ENCODE measurements at places on chromosomes 6 and 20.

DNA sequence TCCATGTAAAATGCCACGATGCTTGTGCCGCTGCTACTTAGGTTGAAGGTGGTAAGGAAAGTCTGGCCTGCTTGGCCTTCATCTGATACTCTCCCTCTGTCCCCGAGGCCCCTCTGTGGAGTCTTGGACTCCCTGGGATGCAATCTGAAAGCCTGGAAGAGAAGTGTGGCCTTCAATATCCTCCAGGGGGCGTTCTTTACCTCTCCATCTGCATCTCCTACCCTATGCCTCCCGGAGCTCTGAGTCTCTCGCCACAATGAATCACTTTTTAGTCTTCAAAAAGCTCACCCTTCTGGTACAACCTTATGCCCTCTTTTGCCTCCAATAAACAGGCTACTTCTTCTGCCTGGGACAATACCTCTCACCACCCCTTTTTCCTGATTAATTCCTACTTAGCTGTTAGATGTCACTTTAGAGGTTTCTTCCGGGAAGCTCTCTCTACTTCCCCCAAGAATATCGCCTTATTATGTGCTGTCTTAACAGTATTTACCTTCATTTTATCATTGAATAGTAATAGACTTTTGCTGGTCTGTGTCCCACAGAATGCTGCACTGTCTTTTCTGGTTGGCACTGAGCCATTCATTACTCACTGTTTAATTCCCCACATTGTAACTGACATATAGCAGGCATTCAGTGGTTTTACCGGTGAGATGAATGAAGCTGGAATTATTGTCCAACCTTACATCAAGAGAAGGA, 13.9 kb upstream of the ATG5 start:
- no peak for DNase-seq

- no peak for DNase-seq
Measured at GRCh38 chr6:53604623-53605190, 59.8 kb upstream of the GCLC start.

DNA sequence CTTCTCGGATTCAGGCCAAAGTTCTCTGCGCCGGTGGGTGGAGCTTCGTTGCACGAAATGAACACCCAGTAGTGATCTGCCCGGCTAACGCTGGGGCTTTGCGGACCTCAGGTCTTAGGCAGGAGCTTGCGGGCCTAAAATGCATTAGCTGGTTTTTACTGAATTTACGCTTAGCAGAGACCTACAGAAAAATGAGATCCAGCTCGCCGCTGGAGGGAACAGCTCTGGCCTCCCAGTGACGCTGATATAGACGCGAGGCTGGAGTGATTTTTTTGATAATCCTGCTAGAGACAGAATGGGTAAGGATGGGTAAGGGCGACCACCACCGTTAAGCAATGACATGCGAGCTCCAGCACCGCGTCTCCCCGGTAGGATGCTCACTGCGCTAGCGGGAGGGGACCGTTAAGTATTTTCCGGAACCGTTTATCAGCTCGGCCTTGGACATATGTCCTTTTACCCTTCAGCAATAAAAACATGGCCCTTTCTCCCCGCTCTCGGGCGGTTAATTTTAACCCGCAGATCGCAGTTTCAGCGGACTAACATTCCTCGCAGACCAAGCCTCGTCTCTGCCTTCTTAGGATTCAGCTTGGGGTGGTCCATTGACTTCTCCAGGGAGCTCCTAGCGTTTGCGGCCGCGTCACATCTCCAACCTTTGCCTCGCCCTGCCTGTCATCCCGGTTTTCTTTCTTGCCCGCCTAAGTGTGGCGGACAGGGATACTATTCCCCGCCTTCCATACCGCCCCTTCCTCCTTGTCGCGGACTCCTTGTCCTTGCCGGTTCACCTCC, 109.3 kb downstream of the GPX5 start:
- no peak for DNase-seq

DNA sequence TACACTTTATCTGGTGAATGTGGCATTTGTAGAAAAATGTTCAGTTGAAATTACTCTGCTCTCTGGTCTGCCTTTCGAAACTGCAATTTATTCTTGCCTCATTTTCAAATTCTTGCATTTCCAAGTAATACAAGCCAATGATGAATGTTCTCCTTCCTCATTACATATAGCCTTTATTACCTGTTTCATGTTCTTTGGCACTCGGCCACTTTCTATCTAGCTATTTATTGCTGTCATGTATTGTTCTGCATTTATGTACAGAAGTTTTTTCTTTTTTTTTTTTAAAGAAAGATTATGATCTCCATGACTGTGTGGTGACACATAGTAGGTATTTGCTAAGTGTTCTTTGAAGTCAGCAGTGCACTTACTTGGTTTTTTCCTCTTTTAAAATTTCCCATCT, 261.4 kb downstream of the ZFAND3 start:
- no peak for DNase-seq

GRCh38 chr6:106557837-106558236, 71.5 kb downstream of the RTN4IP1 start:
- no peak for DNase-seq

DNA sequence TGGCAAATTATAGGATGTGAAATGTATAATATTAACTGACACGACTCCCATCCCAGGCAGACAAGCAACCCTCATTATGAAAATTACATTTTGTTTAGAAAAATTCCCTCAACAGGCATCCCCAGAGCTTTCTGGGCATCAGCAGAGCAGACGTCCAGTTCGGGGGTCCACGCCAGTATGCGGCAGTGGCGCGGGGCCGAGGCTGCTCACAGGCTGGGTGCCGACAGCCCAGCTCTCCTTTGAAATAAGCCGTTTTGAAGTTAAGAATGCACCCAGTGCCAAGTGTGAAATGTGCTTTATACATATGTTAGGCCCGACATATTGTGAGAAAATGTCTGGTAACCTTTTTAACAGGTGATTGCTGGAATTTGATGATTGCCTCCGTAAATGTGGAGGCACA, 50.4 kb downstream of the RPP40 start:
- no peak for DNase-seq

DNA sequence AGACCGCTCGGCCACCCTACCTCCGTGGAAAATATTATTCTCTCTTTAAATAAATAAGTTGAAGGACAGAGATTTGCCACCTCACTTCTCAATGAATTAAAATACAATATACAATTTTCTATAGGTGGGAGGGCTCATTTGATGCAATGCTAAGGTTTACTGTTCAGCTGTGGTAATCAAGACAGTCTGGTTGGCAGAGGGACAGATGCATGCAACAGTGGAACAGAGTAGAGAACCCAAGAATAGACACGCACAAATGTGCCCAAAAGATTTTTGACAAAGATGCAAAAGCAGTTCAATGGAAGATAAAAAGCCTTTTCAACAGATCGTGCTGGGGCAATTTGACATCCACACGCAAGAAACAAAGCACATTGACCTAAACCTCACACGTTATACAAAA, 145.2 kb downstream of the CEBPB start:
- DNase-seq = no peak

- no peak for DNase-seq
Measured at GRCh38 chr6:6659600-6660327, 71.2 kb downstream of the LY86 start.

DNA sequence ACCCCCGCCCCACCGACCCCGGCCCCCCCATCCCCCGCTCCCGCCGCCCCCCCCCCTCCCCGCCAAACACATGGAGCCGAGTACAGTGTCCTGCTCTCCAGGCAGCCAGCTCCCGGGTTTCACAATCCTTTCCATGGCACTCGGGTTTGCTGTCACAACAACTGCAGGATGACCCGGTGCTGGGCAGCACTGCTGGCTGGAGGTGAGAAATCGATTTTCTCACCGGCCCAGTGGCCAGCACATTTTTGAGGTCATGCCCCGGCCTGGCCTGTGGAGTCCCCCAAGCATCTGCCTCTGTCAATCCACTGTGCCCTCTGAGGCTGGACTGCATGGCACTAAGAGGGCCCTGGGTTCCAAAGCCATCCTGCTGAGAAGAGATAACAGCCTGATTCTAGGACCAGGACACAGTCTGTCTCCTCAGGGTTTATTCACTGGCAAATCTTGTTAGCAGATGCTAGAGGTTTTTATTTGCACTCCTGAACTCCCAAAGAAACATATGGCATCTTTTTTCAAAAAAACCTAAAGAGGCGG, 129.5 kb downstream of the NFATC2 start:
- no peak for DNase-seq

DNA sequence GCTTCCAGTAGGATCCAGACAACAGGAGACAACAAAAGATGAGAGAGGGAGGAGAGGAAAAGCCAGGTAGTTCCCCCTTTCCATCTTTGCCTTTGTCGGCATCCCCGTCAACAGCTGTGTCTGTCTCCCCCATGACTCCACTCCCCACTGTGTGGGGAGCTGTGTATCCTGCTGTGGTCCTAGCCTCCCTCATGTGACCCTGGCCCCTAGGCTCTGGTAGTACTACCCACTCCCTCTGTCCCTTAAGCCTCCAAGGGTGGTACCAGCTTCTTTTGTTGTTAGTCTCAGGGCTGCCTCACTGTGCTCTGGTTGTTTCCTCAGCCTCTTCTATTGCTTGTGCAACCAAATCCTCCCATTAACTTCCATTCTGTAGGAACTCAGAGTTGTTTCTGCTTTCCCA, 28.7 kb downstream of the ANKEF1 start:
- no peak for DNase-seq

- DNase-seq = no peak
Measured at GRCh38 chr6:130927305-130927704, 100.1 kb downstream of the SMLR1 start.

DNA sequence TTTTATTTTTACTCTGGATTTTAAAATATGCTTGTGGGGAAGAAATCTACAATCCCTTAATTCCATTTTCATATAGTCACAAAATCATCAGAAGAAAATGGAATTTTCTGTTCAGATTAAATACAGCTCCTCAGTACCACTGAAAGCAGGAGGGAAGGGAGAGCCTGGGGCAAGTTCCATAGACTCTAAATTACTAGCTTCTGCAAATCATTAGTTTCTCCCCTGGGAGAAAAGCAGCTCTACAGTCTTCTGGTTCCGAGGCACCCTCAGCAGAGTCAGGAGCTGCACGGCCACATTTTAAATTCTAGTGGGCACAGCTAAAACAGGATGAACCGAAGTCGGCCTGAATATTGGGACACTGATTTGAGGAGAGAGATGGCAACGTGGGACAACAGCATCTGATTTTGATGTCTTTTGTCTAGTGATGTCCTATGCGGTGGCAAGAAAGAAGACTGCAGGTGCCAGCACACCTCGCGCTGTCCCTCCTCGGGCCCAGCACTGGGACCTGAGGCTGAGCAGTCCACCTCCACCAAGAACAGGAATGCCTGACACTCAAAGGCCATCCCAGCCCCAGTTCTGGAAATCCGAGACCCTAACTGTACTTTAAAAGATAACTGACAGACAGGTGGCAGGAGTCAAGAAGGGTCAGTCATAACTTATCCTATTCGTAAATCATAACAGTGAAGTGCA, 90.7 kb downstream of the FOXC1 start:
- DNase-seq = no peak
